BE2C (cell line): ENCODE measurements at places on chromosomes 7 and 10.

DNA sequence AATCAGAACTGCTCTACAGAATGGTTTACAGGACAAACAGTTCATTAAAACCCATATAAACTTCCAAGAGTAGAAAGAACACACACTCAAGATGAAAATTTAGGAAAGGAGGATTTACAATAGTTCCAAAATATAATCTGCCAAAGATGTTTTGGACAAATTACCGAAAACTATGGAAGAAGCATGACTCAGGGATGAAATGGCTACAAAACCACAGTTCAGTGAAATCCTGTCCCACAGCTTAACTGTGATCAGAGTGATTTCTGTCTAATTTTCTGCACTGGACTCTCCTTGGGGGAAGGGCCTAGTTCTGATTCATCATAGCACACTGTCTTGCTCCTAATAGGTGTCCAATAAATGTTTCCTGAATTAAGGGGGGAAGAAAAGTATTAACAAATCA lies 82.2 kb downstream of the HIPK2 start:
- DNase-seq = no peak

GRCh38 chr7:145624618-145625017 lies 492.0 kb upstream of the CNTNAP2 start:
- no peak for DNase-seq

GRCh38 chr10:113552014-113552413 lies 839 bp upstream of the HABP2 start:
- DNase-seq = no peak

DNA sequence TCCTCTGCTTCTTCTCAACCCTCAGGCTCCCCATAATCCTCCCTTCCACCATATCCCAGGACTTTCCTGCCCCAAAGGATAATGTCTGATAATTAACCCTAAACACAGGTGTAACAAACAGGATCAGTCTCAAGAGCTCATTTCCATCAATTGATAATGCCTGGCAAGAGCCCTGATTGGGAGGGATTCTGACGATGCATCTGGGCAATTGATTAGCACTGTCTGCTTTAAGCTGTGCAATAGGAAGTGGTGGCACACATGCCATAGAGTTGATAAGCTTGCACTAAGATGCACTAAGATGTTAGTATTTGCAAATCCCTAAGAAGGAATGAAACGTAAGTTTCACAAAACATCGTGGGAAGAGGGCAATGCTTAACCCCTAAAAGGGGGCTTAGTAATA lies 27.4 kb upstream of the EGR2 start:
- no peak for DNase-seq

GRCh38 chr7:95863-96260 lies 96.5 kb upstream of the FAM20C start:
- DNase-seq = no peak

DNA sequence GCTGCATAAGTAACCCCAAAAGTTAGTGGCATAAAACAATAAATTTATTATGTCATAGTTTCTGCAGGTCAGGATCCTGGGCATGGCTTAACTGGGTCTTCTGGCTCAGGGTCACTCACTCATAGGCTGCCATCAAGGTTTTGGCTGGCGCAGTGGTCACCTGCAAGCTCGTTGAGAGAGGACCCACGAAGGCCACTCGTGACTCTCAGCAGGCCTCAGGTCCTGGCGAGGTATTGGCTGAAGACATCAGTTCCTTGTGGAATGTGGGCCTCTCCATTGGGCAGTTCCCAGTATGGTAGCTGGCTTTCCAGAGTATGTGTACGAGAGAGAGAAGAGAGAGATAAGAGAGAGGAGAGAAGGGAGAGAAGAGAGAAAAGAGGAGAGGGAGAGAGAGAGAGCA lies 138.3 kb upstream of the KLF14 start:
- no peak for DNase-seq
